ENCODE measurements at places on chromosomes 6 and 20.

DNA sequence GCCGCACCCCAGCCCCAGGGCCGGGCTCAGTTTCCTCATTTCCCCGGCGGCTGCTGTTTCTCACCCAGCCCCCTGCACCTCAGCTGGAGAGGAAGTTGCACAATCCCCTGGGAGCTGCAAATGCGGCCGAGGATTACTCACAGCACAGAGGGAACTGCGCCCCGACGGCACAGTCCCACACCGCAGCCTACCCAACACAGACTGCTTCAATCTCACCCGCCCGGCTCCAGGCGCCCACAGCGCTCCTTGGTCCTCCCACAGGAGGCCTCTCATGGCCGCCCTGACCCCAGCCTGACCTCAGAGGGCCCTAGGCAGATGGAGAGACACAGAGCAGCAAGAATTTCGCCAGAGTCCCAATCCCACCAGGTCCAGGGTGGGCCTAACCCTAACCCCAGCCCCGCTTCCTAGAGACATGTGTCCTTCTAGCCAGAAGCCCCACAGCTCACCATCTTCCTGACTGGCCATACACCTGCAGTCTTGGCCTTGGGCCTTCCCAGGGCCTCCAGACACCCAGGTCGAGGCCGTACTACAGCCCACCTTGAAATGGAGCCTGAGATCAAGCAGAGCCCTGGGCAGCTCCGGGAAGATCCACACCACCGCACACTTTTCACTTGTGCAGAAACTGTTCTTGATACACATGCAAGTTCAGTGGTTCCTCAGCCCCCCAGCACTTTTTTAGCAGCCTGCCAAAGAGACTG is 11.7 kb downstream of the TFEB start:
- no peak for DNase-seq

DNA sequence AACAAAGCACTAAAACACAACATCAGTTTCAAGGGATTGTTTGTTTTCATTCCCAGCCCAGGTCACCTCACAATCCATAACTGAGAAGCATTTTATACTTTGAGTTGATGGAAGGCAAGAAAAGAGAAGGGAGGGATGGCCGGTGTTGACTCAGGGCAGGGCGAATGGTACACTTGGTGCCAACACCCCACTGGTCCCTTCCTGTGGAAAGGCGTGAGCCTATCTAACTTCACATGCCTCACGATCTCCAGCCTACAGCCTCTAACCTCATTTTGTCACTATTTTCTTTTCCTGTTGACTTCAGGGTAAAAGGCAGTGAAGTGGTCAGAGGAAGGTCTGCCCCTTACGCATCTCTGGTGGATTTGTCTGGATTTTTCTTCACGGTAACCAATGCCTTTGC is 53.5 kb upstream of the SASH1 start:
- no peak for DNase-seq

- no peak for DNase-seq
Measured at GRCh38 chr6:44829836-44830235, 442.3 kb downstream of the CDC5L start.

GRCh38 chr6:157862706-157863105 is 39.7 kb downstream of the SNX9 start:
- no peak for DNase-seq
